ENCODE measurements at places on chromosomes 12 and 14.

GRCh38 chr12:19794116-19794515 is 354.8 kb downstream of the AEBP2 start:
- DNase-seq: no peak

GRCh38 chr12:94678849-94679248 is 28.5 kb upstream of the TMCC3 start:
- no peak for DNase-seq

DNA sequence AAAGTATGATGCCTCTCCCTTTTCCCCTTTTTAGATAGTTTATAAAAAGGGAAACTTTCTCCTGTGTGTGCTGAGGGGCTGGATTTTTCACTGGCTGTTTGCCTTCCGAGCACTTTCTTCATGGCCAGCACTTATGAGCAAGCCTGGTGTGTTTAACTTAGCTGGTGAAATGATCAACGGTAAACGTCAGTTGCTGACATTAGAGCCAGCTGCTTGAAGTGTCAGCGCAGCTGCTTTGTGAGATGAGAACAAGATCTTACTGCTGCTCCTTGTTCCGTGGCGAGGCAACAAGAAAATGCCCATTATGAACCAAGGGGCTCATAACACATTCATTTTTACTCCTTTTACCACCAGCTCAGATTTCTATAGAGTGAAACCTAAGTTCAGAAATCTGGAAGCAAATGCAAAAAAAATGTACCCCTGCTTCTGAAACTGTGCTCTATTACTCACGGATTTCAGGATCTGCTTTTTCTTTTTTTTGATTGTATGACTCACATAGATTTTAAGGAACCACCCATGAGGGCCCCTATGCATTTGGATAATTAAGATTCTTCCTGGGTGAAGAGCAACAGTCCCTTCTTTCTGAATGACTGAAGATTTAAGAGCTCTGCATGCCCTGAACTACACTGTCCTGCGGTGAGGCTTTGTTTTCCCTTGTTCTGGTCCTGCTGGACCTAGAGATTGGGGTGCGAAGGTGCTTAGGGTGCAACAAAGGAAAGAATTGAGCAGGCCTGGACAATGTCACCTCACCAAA is 74.3 kb upstream of the CPM start:
- DNase-seq: no peak

- DNase-seq: no peak
These were observed 50.9 kb upstream of the CCT2 start for GRCh38 chr12:69534389-69534822.

DNA sequence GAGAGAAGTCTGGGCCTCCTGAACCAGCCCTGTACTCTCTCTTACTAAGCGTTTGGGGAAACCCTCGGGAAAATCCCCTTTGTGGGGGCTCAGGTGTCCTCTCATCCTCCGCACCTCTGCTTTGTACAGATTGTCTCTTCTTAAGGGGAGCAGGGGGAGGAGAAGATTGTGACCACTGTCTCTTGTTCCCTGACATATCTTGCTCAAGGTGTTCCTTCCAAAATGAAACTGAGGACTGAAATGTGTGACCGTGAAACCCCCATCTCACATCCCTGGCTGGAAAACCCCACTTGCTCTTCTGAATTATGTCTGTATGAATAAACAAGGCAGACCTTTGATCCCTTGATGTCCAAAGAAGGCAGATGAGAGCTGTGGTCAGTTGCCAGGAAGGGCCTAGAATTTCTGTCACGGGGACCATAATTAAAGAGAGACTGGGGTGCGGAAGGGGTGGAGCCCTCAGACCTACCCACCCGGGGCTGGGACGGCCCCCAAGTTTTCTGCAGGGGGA is 369.8 kb downstream of the AACS start:
- DNase-seq: no peak

DNA sequence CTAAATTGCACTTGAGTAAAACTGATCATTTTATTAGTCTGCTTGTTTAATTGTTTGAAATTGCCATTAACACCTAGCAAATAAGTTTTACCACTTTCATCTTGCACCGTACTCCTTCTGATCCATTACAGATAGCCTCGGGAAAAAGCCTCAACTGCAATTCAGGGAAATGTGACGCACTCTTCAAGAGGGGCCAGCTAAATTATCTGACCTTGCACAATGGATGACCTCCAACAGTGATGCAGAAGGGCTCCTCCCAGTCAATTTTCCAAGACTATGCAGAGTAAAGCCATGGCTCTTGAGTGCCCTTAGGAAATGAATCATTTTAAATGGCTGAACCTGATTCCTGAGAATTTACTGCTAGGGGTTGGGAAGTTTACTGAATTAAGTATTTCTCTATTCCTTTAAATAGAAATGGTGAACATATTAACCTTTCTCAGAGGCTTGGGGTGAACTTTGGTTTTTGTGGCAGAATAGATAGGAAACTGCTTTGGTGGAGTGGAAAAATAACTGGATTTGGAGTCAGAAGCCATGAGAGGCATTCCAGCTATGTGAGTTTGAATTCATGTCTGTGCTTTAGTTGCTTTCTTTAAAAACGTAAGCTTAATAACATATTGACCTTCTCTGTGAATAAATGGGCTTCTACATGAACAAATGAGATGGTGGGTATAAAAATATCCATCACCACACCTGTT is 64.8 kb upstream of the OVCH1 start:
- DNase-seq: no peak

DNA sequence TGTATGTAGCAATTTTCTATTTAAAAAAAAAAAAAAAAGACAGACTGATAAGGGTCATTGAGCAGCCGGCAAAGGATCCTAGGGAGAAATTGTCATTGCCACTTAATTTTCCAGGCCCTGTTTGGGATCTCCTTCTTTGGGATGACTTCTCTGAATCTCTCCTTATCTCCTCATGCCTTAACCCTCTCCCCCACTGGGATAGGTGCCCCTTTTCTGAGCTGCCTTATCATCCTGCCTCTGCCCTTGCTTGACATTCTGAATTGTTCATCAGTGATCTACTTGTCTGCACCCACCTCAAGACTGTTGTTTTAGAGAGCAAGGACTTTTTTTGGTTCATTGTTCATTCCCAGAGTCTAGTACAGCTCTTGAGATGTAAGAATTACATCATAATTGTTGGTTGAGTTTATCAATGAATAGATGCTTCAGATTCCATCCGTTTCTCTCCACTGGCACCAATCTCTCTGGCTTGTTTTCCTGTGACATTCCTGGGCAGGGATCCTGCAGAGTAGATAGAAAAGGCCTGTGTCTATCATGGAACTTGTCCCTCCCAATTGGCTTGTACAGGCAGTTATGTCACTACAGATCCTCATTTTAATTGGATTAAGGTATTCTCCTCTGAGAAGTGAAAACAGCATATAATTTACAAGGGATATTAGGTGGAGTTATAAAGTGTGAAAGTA is 42.6 kb downstream of the SOCS2 start:
- DNase-seq: no peak

DNA sequence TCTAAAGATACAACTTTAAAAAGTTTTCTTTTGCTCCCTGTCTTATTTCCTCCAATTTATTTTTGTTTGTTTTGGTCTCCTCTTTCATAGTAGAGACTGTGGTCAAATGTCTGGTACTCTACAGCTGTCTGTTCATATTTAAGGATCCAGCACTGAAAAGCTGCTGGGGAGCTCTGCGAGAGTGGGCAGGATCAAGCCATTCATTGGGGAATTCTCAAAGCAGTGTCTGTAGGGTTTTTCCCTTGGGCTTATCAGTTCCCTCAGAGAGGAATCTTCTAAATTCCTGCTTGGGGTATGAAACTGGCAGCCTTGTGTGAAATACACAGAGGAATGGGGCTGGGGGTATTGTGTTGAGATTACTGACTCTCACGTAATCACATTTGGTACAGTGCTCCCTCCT is 52.3 kb downstream of the FNTB start:
- DNase-seq: no peak

DNA sequence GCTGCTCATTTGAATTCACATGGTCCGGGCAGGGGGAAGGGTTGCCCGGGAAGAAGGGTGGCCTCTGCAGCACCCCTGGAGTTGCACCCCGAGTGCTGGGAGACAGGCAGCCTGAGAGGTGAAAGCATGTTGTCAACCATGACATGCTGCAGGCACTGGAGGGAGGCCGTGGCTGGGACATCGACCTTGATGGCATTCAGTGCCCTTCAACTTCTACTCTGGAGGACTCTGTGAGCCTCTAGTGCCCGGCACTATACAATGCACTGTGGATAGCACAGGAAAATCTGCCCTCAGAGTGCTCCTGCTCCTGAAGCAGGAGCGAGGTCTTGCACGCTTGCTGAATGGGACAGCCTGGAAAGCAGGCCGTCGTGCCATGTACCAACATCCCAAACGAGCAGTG is 359.3 kb upstream of the FKBP4 start:
- no peak for DNase-seq

GRCh38 chr12:65495233-65495632 is 216.8 kb downstream of the MSRB3 start:
- no peak for DNase-seq

GRCh38 chr12:49636574-49636973 is 13.2 kb downstream of the PRPF40B start:
- no peak for DNase-seq

DNA sequence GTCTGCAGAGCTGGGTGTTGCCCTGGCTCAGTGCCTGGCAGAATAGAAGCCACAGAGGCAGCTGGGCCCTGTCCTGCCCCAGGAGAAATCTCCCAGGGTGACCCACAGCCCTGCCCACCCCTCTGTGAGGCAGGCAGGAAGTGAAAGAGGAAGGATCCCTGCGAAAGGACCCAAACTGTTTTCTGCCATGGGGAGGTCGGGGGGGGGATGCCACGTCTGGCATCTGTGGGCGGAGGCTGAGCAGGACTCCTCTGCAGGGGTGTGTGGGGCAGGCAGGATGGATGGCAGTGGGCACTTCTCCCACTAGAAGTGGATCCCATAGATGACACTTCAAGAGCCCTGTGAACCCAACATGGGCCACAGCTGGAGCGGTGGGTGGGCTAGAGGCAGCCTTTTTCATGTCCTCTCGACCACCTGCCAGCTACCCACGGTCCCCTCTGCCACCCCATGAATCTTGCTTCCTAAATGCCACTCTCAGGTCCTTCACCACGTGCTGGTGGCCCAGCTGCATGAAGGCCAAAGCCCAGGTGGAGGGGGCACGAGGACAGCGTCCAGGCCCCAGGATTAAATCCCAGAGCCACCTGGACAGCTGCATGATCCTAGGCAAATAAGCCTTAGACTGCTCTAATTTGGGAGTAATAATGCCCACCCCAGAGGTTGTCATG is 3.6 kb downstream of the PAPLN start:
- no peak for DNase-seq

GRCh38 chr12:45324391-45324790 is 108.5 kb downstream of the ANO6 start:
- no peak for DNase-seq

GRCh38 chr14:72876005-72876709 is 17.7 kb downstream of the DPF3 start:
- no peak for DNase-seq

DNA sequence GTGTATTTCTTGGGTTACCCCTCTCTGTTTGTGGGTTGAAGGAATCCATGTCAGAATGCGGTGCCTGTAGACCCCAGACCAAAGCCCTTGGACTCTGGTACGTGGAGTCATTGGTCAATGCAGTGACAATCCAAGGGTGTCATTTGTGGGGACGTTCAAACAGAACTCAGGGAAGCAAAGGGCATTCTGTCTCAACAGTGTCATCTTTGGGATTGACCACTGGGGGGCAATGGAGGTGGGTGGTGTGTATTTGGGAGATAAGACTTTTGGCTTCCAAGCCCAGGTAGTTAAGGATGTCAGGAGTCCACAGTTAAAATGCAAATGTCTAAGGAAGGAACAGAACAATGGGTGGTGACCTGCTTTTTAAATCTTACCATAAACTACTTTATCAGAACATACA is 54.6 kb upstream of the CCDC175 start:
- DNase-seq: no peak

GRCh38 chr14:64698903-64699302 is 5.3 kb upstream of the PLEKHG3 start:
- DNase-seq: no peak

DNA sequence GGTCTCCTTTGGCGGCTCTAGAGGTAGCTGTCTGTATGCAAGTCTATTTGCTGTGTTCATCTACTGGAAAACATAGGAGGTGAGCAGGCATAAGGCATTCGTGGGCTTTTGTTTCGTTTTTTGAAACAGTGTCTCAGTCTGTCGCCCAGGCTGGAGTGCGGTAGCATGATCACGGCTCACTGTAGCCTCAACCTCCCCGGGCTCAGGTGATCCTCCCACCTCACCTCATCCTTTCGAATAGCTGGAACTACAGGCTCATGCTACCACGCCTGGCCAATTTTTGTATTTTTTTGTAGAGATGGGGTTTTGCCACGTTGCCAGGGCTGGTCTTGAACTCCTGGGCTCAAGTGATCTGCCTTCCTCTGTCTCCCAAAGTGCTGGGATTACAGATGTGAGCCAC is 27.5 kb downstream of the FLVCR2 start:
- no peak for DNase-seq

DNA sequence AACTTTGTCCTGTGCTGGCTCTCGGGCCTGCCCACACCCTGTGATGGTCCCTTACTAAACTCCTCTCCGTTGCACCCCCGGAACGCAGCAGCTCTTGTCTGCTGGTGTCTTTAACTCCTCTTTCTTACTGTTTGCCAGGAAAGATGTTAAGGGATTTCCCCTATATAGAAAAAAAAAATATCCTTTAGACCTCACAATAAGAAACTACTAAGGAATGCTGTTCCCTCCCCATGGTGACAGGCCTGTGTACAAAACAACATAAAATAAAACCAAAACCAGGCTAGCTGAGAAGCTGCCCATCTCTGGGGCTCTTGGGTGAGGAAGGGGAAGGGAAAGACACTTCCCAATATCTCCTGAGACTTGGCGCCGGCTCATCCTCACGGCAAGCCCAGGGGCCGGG is 95.4 kb downstream of the CHGA start:
- no peak for DNase-seq

GRCh38 chr14:28744126-28744525 is 22.5 kb upstream of the FOXG1 start:
- DNase-seq: no peak

- no peak for DNase-seq
These were observed 88.3 kb downstream of the NPAS3 start for GRCh38 chr14:33026850-33027430.

- DNase-seq: no peak
These were observed 833.1 kb upstream of the SEL1L start for GRCh38 chr14:82366803-82367202.

DNA sequence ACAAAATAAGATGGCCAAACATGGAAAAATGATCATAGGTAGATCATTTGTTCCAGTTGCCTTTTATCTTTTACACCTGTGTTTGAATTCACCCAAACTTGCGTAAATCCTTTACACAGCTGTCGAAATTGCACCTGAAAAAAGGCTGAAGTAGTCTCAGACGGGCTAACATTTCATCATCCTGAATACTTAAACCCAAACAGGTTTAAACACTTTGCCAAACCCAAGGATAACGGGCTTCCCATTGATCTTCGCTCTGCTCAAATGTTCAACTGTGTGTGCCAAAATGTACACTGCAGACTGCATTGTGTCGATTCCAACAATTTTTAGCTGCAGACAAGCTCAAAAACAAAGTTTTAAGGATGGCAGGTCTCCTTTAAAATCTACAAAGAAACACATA is 288.7 kb upstream of the DDHD1 start:
- DNase-seq: no peak
